ENCODE measurements at places on chromosomes 4 and X.

DNA sequence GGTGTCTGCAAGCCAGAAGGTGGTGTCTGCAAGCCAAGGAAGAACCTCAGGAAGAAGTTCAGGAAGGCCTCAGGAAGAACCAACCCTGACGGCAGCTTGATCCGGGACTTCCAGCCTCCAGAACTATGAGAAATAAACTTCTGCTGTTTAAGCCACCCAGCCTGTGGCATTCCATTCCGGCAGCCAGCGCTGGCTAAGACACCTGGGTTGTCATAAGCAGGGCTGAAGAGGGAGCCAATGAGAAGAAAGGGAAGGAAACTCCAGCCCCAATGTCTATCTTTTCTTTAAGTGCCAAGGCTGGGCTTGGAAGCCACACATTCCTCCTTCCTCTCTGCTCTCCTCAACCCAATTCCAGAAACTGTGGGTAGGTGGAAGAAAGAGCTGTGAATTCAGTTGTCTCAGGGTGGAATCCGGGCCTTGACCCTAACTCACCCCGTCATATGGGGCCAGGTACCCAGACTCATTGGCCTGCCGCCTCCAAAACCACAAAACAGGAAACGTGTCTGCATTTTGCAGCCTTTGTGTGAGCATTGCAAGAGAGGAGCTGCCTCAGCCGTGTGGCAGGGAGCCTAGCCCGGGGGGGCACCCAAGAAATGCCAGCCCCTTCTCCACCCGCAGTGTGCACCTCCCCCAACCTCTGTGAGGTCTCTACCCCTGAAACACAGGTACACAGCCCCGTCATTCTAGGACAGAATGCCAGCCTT is 26.8 kb downstream of the CRMP1 start:
- no peaks in the 10 kb centered on the region for H3K36me3 ChIP-seq
- H3K4me3 ChIP-seq = no peak overlapping the region
- no peak overlapping the region for H3K27ac ChIP-seq

DNA sequence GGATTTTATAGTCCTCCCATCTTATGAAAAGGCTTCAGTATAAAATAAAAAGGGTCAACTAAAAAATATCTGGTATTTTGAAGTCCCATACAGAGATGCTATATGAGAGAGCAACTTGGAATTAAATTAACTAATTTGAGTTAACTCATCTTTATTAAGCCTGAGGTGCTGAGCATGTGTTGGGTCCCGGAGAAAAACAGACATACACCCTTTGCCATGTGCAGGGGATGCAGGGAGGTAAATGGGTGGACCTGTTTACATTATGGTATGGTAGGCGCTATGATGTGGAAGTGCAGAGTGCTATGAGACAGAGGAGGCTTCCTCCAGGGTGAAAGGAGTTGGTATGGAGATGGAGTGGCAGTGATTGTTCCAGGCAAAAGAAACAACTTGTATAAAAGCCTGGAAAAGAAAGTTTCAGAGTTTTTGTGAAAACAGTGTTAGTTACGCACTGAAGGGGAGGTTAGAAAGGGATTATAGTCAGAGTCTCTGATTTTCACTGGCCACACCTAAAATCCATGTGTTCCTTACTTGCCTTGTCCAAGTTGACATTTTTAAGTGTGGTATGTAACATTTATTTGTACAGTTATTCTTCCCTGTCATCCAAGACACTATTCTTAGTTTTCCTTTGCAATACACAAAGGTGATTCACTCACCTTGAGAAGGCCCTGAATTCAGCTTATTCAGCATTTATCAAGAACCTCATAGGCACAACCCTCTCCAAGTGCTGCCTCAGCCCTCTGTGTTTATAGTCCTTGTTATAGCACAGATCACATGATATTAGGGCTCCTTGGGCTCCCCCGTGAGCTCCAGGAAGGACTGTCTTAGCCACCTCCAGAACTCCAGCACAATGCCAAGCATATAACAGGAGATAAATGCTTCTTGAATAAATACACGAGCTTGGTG is 152.0 kb downstream of the RASL11B start:
- no peaks in the 10 kb centered on the region for H3K27me3 ChIP-seq
- no peak overlapping the region for H3K4me3 ChIP-seq

GRCh38 chr4:122218762-122219161 is 66.6 kb downstream of the BLTP1 start:
- no peaks in the 10 kb centered on the region for H3K4me1 ChIP-seq
- DNase-seq = no peak
- H3K36me3 ChIP-seq = no peaks in the 10 kb centered on the region
- no peak overlapping the region for H3K27ac ChIP-seq

DNA sequence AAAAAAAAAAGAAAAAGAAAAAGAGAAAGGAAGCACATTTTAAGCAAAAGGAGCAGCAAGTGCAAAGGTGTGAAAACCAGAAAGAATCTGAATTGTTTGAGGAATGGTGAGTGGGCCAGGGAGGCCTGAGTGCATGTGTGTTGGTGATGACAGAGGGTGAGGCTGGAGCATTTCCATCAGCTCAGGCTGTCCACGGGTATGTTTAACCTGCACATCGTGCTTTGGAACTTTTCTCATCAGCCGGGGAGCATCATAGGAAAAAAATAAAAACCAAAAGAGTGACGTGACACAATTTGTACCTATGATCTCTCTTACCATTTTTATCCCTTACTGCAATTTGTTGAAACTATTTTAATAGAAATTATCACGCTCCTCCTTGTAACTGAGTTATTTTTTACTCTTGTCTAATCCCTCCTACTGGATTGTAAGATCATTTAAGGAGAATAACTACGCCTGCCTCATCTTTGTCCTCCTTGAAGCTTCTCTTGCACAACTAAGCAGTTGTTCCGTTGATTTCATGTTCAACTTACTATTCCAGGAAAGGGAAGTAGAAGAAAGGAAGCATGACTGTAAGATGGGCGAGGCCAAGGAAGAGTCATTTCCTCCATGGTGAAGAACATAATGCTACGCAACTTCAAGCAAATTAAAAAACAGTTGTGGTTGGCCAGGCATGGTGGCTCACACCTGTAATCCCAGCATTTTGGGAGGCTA is 7.0 kb downstream of the PALLD start:
- H3K4me3 ChIP-seq = no peak overlapping the region
- H3K36me3 ChIP-seq = no peaks in the 10 kb centered on the region
- no peaks in the 10 kb centered on the region for H3K27me3 ChIP-seq
- no peak for DNase-seq

DNA sequence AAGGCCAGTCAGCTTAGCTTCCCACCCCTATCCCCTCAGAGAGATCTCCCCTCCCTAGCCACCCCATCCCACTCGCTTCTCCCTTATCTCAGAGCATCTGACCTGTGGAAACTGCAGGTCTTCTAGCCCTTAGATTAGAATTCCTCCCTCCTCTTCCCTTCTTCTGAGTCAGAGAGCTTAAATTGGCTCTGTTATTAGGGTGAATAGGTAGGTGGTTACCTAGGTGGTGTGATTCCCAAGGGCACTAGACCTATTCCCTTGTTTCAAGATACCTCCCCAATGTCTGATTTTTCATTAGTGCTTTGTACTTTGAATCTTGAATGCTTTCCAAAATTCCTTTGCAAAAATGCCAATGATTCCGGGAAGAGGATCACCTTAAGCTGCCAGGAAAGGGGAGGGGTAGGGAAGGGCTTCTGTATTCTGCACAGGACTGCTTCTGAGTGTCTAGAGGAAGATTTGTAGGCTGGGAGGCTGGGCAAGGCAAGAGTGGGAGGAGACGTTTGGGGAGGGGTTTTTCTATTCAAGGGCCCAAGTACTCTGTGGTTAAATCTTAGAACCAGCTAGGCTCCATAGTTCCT is 24.5 kb upstream of the MSN start:
- no peaks in the 10 kb centered on the region for H3K27me3 ChIP-seq
- DNase-seq = no peak
- no peaks in the 10 kb centered on the region for H3K4me1 ChIP-seq
- H3K4me3 ChIP-seq = no peak overlapping the region

- H3K27ac ChIP-seq = no peak overlapping the region
- H3K27me3 ChIP-seq = no peaks in the 10 kb centered on the region
- H3K36me3 ChIP-seq = no peaks in the 10 kb centered on the region
- H3K4me1 ChIP-seq = no peaks in the 10 kb centered on the region
These were observed 47.7 kb downstream of the DDX60L start for GRCh38 chr4:168432419-168433146.

GRCh38 chrX:37955273-37955672 is 51.1 kb upstream of the SYTL5 start:
- H3K27me3 ChIP-seq = no peaks in the 10 kb centered on the region
- no peaks in the 10 kb centered on the region for H3K36me3 ChIP-seq
- no peak for DNase-seq
- no peak overlapping the region for H3K27ac ChIP-seq

GRCh38 chr4:161803171-161803570 is 360.6 kb downstream of the FSTL5 start:
- H3K27me3 ChIP-seq = no peaks in the 10 kb centered on the region
- H3K4me1 ChIP-seq = no peaks in the 10 kb centered on the region
- no peak overlapping the region for H3K27ac ChIP-seq
- H3K4me3 ChIP-seq = no peak overlapping the region

DNA sequence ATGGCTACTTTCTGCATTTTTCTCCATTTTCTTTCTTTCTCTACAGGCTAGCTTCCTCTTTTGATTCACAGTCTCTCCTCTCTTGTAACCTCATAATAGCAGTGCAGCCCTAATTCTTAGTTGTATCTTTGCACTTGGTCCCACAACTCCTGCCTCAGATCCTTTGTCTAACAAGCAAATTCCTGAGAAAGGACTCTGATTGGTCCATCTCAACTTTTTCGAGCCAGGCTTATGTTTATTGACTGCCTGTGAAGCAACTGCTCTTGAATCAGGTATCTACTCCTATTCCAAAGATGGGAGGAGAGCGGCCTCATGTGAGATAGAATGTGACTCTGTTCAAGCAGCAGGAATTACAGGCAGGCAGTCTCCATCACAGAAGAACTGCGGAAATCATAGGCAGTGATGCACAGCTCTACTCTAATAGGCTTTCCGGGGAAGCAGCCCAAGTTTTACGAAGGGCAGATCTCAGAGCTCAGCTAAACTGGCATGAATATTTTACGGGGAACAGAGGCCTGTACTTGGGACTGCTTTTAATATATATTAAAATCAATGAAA is 123.5 kb downstream of the GABRB1 start:
- no peaks in the 10 kb centered on the region for H3K36me3 ChIP-seq
- no peak overlapping the region for H3K27ac ChIP-seq
- H3K27me3 ChIP-seq = no peaks in the 10 kb centered on the region
- no peaks in the 10 kb centered on the region for H3K4me1 ChIP-seq
- H3K4me3 ChIP-seq = no peak overlapping the region

DNA sequence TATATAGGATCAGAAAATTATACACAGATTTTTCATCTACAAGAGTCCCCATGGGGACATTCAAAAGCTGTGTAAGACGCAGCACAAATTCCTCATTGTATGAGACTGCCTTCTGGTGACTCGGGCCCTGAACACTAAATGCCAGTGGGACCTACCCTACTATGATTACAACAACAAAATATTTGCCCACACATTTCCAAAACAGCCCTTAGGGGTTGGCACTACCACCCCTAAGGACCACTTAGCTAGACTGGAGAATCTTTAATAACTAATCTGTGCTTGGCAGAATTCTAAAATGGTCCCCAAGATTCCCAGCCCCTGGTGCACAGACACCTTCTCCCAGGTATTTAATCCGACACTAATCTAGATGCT is 29.1 kb downstream of the UCHL1 start:
- H3K4me3 ChIP-seq = no peak overlapping the region
- H3K36me3 ChIP-seq = no peaks in the 10 kb centered on the region
- DNase-seq = no peak
- no peaks in the 10 kb centered on the region for H3K27me3 ChIP-seq
- no peak overlapping the region for H3K27ac ChIP-seq
- no peaks in the 10 kb centered on the region for H3K4me1 ChIP-seq

DNA sequence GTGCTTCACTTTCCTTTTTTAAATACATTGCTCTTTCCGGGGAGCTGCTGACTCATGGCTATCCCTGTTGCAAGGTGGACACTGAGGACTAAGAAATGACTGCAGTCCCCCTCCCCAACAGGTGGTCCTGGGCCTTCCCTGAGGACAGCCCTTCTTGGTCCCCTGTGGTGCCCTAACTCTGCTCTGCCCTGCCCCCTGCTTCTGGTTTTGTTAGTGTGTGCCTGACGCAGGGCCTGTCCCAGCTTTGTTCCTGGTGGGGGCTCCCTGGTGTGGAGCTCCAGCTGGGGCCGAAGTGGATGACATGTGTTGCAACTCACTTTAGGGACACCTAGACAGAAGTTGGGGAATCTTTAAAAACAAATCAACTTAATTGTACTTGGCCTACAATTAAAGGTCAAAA is 81.9 kb downstream of the TMEM144 start:
- H3K4me3 ChIP-seq = no peak overlapping the region
- H3K36me3 ChIP-seq = no peaks in the 10 kb centered on the region

- DNase-seq = peak; percentile 83
- no peaks in the 10 kb centered on the region for H3K4me1 ChIP-seq
- H3K36me3 ChIP-seq = no peaks in the 10 kb centered on the region
- peak within 1 kb of the TSS; percentile 79 for H3K27ac ChIP-seq
- peak within 1 kb of the TSS; percentile 58 for H3K4me3 ChIP-seq
- H3K27me3 ChIP-seq = no peaks in the 10 kb centered on the region
These were observed at the start of gene YIPF6 for GRCh38 chrX:68498508-68499379. YIPF6 (plus strand) TSS chrX:68499051; CDS start chrX:68499067, 16 bp downstream.

GRCh38 chr4:34633241-34633640 is 1611.1 kb downstream of the ARAP2 start:
- no peaks in the 10 kb centered on the region for H3K36me3 ChIP-seq
- no peaks in the 10 kb centered on the region for H3K27me3 ChIP-seq
- H3K4me1 ChIP-seq = no peaks in the 10 kb centered on the region
- H3K27ac ChIP-seq = no peak overlapping the region

GRCh38 chr4:163587867-163588266 is 93.4 kb downstream of the TMA16 start:
- H3K4me1 ChIP-seq = no peaks in the 10 kb centered on the region
- H3K36me3 ChIP-seq = no peaks in the 10 kb centered on the region
- H3K27me3 ChIP-seq = no peaks in the 10 kb centered on the region
- no peak overlapping the region for H3K4me3 ChIP-seq
- DNase-seq = no peak

- no peak overlapping the region for H3K27ac ChIP-seq
- no peaks in the 10 kb centered on the region for H3K4me1 ChIP-seq
- no peak for DNase-seq
- no peaks in the 10 kb centered on the region for H3K27me3 ChIP-seq
- no peaks in the 10 kb centered on the region for H3K36me3 ChIP-seq
These were observed 215.4 kb upstream of the MAB21L2 start for GRCh38 chr4:150366487-150366999.

DNA sequence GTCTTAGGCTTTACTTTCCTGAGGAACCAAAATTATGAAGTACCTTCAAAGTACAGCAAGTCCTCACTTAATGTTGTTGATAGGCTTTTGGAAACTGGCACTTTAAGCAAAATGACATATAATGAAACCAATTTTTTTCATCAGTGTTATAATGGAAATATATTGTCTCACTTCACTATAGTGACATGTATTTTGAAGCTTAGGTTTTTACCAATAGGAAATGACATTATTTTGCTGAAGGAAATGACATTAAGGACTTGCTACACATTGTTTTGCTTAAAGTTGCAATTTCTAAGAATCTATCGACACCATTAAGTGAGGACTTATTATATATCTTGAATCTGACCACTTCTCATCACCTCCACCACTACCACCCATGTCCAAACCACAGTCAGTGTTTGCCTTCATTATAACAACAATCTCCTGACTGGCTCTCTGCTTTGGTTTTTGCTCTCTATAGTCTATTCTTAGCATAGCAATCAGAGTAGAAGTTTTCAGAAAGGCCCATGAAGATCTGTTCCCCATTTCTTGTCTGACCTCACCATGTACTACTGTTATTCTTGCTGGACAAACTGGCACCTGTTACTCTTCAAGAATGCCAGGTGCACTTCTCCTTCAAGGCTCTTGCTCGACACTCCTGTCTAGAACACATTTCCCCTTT is 311.2 kb downstream of the BMPR1B start:
- no peaks in the 10 kb centered on the region for H3K27me3 ChIP-seq
- no peak overlapping the region for H3K4me3 ChIP-seq
- DNase-seq = no peak
- H3K4me1 ChIP-seq = no peaks in the 10 kb centered on the region

- no peaks in the 10 kb centered on the region for H3K36me3 ChIP-seq
- no peaks in the 10 kb centered on the region for H3K4me1 ChIP-seq
- no peak for DNase-seq
- no peak overlapping the region for H3K4me3 ChIP-seq
These were observed 228.5 kb downstream of the ANKRD50 start for GRCh38 chr4:124484008-124484407.

Data from colonic mucosa (tissue), 4 donors.